ENCODE measurements at places on chromosomes 13 and 19. TPM values are rescaled to one million over a fixed set of nuclear protein-coding genes. Genes with fewer than 3 reads are reported as not detected.

- no peak for DNase-seq
Observed at GRCh38 chr13:75769141-75769905, 133.2 kb downstream of the LMO7 start.

The VMAC gene
- total RNA-seq: 2.3 TPM

- DNase-seq: no peak
Observed at GRCh38 chr13:52053460-52053859, 29.0 kb downstream of the UTP14C start.

The ZNF235 gene
- total RNA-seq: 1.1 TPM

GRCh38 chr13:101730420-101731000 is 278.0 kb downstream of the ITGBL1 start:
- no peak for DNase-seq

GRCh38 chr19:11444059-11444458 is 8.6 kb downstream of the PRKCSH start:
- DNase-seq: no peak

- peak; percentile 44 for DNase-seq
Observed at GRCh38 chr13:74135326-74136083, 1.3 kb upstream of the KLF12 start.

DNA sequence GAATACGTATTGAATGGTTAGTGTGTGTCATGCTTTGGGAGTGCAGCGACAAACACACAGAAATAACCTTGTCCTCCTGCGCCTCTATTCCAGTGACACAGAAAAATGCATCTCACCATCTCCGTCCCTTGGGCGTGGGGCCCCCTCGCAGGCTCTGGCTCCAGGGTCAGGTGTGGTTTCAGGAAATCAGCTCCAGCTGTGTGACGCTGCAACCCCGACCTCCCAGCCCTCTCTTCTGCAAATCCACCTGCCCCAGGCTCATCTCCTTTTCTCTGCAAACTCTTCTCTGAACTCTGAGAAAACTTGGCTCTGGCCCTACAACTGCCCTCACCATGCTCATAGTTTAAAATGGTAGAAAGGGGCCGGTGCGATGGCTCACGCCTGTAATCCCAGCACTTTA is 51.3 kb upstream of the ZNF536 start:
- DNase-seq: no peak

The IL4I1 gene
- total RNA-seq: 0.76 TPM

The TIMM44 gene
- total RNA-seq: 186 TPM

DNA sequence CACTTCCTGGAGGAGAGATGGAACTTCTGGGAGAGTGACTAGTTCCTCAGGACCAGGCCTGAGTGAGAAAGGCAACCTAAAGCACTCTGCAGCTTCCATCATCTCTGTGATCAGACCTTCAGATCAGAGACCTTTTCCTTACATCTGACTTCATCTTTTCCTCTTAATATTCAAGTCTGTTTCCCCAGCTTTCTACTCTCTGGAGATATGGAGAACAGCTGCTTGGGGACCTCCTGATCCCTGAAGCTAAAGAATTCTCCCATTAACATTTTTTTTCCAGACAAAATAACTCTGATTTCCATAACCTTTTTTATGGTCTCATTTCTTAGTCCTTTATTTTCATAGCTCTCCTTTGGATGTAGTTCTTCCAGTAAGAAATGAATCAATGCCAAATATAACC is 133.4 kb upstream of the FNDC3A start:
- no peak for DNase-seq

The TYROBP gene
- total RNA-seq: 2.7 TPM

DNA sequence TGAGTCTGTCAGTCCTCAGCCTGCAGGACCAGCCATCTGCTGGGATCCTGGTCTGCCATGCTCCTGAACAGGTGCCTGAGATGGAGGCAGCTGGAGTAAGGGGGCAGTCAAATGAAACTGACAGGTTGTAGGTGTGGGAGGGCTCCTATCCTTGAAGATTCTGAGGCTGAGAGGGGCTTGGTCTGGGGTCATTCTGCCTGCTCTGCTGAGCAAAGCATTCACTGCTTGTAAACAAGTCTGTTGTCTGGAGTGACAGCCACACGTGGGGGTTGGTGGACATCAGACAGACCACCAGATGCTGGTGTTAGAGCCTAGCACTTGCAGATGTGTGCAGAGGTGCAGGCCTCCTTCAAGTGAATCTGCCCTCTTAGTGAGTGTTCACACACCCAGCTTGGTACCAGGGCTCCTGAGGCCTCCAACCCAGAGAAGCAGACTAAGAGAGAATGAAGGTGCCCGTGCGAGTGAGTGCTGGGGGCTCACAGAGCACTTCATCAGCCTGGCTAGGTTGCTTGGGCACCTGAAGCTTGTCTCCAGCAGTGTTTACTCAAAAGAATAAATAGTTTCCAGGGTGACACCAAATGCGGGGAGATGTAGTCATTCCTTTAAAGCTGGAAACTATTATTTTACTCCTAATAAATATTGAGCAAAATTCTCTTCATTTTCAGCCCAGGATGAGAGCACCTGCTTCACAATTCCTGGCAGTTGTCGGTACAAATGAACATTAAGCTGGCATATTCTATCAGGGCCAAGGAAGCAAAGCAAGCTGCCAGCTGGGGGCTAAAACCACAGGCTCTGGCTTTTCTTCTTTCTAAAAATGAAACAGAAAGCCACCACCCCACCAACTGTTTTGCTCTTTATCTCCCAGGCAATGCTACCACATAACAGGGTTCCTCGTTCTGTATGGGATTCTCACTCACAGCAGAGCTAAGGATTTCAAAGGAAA is 82.3 kb downstream of the RNASEH2B start:
- no peak for DNase-seq

DNA sequence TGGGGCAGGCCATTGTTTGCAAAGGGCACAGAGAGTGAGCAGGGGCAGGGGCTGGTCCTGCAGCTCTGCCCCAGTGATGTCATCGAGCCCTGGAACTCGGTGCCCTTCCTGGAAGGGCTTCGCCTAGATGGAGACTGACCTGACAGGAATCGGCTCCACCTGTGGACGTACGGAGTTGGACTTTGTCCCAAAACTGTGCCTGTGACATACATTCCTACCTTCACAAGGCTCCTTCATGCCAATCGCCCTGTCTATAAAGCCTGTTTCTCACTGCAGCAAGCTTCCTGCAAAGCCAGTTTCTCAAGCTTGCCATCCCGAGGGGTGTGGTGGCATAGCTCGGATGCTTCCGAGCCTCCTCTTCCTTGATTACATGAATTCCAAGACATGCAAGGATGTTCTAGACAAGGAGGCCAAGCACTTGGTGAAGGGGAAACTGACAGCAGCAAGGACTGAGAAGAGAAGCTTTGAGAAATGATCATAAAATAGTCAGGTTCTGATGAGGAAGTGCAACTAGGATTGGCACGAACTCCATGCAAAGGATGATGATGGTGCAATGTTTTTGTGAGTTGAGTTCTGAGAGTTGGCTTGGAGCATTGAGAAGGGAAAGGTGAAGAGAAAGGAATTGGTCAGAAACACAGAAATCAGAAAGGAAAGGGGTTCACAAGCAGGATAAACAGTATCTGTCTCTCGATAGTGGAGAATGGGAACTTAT is 73.6 kb upstream of the STK24 start:
- no peak for DNase-seq

- DNase-seq: no peak
Observed at GRCh38 chr19:33418871-33419787, 45.6 kb downstream of the CEBPG start.

GRCh38 chr19:35105047-35105410 is 10.6 kb upstream of the FXYD3 start:
- DNase-seq: no peak

- DNase-seq: no peak
Observed at GRCh38 chr19:17409990-17410389, 4.6 kb upstream of the BST2 start.

GRCh38 chr19:57366776-57367175 is 3.4 kb downstream of the TRAPPC2B start:
- DNase-seq: no peak

DNA sequence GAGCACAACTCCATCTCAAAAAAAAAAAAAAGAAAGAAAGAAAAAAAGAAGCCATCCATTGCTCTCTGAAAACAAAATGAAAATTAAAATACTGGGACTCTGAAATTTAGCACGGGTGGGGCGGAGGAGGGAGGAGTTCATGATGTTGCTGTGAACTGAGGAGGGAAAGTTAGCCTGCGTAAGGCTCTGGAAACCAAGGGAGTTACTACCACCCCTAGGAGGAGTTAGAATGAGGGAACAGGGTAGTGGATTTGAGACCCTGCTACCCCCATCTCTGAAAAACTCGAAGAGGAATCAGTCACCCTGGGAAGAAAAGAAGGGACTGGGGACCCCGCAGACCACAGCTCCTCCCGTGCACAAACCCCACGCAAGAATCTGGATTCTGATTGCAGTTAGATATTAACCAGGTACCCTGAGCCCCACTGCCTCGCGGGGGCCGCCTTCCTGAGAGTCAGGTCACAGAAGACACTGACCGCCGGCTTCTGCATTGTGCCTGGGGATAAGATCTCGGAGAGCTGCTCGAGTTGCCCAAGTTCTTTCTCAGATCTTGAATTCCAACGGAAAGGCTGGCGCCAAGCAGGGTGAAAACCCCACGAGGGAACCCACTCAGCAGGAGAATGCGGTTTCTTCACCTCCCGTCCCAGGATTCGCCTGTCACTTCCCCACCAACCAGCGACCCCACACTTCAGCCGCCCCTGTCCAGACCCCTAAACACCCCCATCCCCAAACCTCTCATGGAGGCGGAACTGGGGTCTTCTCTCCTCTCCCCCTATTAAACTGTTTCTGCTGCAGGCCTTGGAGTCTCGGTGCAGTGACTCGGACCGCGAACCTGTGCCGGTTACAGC is 870 bp downstream of the ZNF442 start:
- peak; percentile 35 for DNase-seq

GRCh38 chr13:30997697-30998096 is 65.2 kb downstream of the TEX26 start:
- DNase-seq: no peak

GRCh38 chr19:55795021-55795420 is 26.1 kb downstream of the RFPL4AL1 start:
- no peak for DNase-seq

The CBY2 gene
- not detected for total RNA-seq

DNA sequence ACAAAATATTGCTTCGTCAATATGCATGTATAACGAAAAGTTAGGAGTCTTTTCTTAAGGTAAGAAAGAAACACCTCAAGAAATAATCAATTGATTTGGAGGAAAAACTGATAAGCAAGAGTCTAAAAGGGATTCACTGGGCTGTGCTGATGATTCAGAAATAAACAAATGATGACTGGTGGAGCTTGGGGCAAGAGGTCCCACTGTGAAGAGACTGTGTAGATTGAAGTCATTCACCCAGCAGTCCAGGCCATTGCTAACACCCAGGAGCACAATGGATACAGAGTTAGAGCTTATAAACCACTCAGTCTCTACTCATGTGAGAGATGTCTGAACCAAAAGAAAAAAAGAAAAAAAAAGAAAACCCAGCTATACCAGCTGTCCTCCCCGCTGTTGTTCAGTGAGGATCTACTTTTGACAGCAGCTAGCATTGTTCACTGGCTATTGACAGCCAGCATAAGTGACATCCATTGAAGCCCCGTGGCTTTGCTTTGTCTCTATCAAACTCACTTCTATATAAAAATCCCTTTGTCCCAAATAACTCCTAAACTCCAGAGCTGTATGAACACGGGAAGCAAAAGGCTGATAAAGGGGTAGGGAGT is 255.5 kb downstream of the KCTD12 start:
- DNase-seq: no peak

The TMEM91 gene
- total RNA-seq: 2.3 TPM

The ARHGAP33 gene
- 13.0 TPM for total RNA-seq

DNA sequence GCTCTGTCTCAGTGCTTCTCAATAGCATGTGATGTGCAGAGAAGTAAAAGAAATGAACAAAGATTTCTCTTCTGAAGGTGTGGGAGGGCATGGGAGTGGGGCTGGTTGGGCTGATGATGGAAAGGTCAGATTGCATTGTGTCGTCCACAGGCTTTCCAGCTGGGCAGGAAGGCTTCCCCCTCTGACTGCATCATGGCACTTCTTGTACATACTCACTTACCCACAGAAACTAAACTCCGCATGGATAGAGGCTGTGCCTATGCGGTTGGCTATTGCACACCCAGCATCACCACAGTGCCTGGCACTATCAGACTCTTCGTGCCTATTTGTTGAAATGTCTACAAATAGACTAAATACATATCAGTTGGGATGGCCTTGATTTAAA is 24.4 kb upstream of the TNFSF11 start:
- no peak for DNase-seq

The CEACAM4 gene
- total RNA-seq: not detected

DNA sequence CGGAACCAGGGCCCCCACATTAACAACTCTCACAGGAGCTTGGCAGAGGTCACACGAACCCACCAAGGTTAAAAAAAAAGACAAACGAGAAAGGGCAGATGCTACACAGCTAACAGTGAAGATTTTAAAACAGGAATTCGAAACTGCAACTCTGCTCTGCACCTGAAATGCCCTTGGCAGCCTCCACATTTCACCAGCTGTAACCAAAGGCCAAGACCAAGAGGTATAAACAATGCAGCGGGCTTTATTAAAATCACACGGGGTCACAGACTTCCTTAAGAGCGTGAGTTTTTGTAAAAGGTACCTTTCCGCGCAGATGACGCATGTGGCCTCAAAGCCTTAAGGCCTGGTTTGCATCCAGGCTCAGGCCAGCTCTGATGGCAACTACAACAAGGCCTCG is 88.2 kb downstream of the STK24 start:
- no peak for DNase-seq

The TMEM255B gene
- 0.75 TPM for total RNA-seq

The BEST2 gene
- total RNA-seq: not detected

The KLK14 gene
- total RNA-seq: not detected

GRCh38 chr19:38852231-38853044 is 2.7 kb upstream of the HNRNPL start:
- peak; percentile 49 for DNase-seq

DNA sequence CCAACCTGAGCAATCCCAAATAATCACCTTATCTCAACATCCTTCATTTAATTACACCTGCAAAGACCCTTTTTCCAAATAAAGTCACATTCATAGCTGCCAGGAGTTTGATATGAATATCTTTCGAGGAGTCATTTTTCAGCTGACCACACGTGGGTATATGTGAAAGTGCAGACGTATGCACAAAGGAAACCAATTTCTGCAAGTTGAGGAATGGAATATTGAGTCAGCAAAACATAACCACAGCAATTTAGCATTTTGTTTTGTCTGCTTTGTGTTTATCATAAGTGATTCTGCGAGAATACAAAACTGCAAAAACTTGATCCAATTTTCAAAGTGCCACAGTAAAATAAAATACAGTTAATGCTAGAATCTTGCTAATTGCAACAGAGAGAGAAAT is 295.9 kb downstream of the SUCLA2 start:
- DNase-seq: no peak

GRCh38 chr19:50924586-50924985 is 13.4 kb upstream of the KLK4 start:
- DNase-seq: no peak

The SLC17A7 gene
- 9.2 TPM for total RNA-seq
